ENCODE measurements at places on chromosomes 3 and 15. TPM values are rescaled to one million over a fixed set of nuclear protein-coding genes. Genes with fewer than 3 reads are reported as not detected.
A peak's percentile ranks its signal among the peaks of the same experiment; 100 is the strongest.

Gene ITIH3
- total RNA-seq = not detected

Gene TYRO3
- total RNA-seq = 4.2 TPM

Gene RLBP1
- 0.27 TPM for total RNA-seq

DNA sequence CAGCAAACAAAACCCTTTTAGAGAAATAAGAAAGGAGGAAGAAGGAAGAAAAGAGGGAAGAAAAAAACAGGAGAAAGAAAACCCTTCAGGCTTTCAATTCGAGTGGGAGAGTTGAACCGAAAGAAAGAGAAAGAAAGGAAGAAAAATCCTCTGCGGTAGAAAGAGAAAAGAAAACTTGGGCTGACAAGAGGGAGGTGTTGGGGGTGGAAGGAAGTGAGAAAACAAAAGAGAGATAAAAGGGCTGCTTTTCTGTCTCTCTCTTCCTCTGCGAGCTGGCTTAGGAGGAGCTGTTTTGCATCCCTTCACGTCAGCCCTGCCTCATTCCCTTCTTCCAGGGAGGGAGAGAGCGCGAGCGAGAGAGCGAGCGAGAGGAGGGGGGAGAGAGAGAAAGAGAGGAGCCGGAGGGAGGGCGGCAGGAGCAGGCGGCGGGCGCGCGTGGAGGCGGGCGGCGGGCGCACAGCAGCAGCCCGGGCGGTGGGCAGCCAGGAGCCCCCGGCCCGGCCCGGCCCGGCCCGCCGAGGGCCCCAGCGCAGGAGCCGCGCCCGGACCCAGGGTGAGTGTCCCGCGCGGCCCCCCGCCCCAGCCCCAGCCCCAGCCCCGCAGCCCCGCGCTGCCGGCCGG is at the start of gene ZNF710:
Gene ZNF710, plus strand, starts transcription at position 263 of the 621 bp plus-strand sequence. CDS start 65,814 bp downstream, outside the sequence.
- DNase-seq = peak; percentile 83

DNA sequence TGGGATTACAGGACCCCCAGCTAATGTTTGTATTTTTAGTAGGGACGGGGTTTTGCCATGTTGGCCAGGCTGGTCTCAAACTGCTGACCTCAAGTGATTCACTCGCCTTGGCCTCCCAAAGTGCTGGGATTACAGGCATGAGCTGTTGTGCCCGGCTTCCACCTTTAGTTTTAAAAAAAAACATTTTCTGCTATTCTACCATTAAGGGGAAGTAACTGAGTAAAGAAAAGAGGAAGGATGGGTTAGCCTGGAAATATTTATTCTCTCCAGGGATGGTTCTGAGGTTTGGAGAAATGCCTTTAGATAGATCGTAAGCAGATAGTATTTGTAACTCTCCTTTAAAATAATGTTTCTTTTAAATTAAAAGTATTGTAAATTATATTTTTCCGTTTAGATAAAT is 3.1 kb downstream of the AP4E1 start:
- no peak for DNase-seq

- DNase-seq = no peak
Measured at GRCh38 chr3:155302891-155303290, 9.4 kb upstream of the STRIT1 start.

DNA sequence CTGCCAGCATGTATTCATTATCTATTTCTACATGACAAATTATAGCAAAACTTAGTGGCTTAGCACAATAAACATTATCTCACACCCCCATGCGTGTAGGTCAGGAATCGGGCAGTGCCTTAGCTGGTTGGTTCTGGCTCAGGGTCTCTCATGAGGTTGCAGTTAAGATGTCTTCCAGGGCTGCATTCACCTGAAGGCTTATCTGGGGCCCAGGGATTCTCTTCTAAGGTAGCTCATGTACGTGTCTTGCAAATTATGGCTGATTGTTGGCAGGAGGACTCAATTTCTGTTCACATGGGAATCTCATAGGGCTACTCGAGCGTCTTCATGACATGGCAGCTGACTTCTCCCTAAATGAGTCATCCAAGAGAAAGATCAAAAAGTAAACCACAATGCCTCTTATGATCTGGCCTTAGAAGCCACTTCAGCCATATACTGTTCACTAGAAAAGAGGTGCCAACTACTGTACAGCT is 42.9 kb upstream of the TSC22D2 start:
- no peak for DNase-seq

GRCh38 chr3:8647137-8647985 is 2.8 kb upstream of the SSUH2 start:
- peak; percentile 40 for DNase-seq

GRCh38 chr15:66827039-66827697 is 125.1 kb downstream of the SMAD6 start:
- DNase-seq = no peak
